ENCODE measurements at places on chromosomes 13 and 19.

DNA sequence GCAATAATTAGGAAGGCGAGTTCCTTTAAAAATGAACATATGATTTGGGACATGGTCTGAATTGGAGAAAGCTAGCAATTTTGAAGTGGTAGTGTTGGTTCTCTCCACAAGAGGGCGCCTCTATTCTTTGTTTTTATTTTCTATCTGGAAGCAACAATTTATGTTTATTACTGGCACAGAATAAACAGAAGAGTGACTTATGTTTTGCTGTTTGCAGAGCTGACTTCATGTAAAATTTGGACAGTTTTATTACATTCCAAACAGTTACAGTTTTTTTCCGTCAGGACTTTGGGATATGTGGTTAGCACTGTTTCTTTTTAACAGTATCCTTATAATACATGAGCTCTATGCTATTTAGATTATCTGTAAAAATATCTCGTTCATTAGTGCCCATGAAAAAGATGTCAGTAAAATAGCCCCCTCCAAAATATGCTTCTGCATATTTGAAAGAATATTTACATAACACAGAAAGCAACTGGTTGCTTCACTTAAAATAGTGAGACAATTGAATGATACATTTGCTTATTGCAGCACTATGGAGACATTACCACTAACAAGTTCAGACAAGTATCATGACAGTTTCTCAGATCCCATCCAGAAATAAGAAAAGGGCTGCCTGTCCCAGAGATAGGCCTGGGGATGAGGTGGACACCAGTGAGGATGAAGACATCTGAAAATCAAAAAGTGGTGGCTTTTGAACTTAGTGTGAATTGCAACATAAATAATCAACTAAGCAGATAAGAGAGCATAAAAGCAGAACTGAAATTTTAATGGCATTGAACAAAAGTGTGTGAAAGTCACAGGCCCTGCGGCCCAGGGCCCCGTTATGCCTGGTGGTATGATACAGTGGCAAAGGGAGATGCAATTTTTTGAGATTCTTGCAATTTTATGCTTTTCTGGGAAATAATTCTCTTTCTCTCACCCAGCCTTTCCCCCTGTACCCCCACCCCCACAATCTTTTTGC, 32.3 kb upstream of the FGF9 start:
- DNase-seq, result no peak

DNA sequence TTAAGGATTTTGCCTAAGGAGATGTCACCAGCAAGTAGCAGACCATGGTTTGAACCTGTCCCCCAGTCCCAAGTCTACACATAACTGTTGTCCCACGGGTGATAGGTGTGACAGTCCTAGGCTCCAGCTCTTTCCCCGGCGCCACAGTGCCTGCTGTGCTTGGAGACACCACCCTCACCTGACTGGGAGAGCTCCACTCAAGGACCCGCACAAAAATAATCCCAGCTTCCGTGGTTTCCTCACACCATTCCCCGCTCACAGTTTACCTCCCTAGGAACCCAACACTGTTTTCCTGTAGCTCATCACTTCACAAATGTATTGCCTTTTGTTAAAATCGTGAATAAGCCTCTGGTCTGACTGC, 19.8 kb upstream of the RASA3 start:
- DNase-seq, result no peak

DNA sequence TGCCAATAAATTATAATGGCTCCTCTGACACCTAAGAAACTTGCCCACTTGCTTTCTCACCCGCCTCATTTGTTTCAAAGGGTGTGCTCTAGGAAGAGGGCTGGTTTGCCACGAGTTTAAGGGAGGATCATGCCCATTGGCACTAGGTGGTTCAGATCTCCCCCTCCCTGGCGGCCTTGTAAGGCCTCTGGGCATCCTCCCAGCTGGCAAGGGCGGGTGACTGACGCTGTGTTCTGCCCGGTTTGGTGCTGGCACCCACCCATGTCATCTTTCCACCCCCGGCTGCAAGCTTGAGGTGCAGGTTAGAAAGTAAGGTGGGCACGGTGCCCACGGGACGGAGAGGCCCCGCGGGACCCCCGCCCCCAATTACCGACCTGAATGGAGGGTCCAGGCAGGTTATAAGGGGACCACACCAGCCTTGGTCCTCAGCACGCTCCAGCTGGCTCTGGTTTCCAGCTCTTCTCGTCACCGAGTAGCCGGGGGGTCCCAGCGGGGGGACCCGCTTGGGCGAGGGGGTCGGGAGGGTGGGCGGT, 90.4 kb downstream of the PTPRS start:
- DNase-seq, result peak; percentile 1

DNA sequence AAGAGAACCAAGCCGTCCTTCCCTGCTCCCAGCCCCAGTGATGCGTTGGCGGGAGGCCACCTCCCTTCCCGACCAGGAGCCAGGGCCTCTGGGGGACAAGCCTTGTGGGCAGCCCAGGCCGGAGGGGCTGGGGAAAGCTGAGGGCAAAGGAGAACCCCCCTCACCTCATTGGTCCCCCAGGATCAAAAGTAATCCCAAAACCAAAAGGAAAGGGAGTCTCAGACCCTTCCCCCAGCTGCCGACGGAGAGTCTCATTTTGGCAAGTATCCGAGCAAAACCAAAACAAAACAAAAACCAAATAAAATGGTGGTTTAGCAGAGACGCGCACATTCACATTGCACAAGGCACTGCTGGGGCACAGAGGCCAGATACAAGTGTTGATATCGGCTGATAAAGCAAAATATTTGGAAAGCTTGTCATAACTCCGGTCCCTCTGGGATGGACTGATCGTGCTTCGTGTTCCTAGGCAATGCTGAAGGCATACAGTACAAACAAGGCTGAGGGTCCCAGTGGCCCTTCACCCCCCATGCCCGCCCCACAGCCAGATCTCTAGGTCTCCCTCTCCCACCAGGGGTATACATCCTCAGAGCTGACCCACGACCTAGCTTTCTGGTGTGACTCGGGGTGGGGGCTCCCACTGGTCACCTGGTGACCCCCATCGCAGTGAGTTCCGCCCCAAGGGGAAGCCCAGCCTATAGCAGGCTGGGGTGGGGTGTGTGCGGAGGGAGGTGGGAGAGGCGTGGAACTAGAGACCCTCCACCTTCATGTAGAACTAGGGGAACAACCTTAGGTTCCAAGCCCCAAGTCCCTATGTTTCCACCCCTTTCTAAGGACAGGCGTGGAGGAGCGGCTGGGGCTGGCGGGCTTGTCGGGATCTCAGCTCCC, 2.1 kb downstream of the CEBPA start:
- no peak for DNase-seq

- no peak for DNase-seq
These were observed 1.2 kb downstream of the ZSWIM4 start for GRCh38 chr19:13796301-13797057.

- no peak for DNase-seq
These were observed 10.7 kb downstream of the PTGIR start for GRCh38 chr19:46614114-46614722.

- DNase-seq, result no peak
These were observed at the start of gene RNASEH2B for GRCh38 chr13:50909605-50910484. RNASEH2B (plus strand) TSS chr13:50909791; CDS start chr13:50910077, 286 bp downstream.

- no peak for DNase-seq
These were observed 130.6 kb downstream of the KLF5 start for GRCh38 chr13:73189362-73189761.

DNA sequence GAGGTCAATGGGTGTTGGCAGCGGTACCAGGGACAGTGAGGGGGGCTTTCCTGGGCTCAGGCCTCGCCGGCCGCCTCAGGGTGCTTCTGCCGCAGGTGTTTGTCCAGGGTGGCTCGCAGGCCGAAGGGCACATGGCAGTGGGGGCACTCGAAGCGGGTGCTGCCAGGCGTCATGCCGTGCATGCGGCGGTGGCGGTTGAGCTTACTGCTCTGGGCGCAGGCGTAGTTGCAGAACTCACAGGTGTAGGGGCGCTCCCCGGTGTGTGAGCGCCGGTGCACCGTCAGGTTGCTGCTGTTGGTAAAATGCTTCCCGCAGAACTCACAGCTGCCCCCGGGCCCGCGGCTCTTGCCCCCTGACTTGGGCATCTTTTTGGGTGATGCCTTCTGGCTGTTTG, 4.7 kb downstream of the ZNF296 start:
- no peak for DNase-seq

- DNase-seq, result no peak
These were observed 21.9 kb upstream of the MED4 start for GRCh38 chr13:48116808-48117207.

DNA sequence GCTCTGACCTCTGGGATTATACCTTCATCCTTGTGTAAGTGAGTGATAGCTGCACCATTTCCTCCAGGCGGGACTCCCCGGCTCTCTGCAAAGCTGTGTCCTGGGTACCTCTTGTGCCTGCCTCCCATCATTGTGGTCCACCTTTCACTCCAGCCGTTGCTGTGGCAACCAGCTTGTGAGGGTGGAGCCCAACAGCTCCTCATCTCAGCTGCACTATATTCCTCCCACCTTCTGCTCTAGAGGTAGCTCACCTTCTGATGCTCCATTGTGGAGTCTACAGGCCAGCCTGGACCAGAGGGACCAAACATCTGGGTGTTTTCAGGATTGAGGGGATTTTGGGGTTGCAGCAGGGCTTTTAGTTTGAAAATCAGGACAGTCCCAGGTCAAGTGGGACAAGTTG, 708.2 kb downstream of the UQCRFS1 start:
- DNase-seq, result no peak

DNA sequence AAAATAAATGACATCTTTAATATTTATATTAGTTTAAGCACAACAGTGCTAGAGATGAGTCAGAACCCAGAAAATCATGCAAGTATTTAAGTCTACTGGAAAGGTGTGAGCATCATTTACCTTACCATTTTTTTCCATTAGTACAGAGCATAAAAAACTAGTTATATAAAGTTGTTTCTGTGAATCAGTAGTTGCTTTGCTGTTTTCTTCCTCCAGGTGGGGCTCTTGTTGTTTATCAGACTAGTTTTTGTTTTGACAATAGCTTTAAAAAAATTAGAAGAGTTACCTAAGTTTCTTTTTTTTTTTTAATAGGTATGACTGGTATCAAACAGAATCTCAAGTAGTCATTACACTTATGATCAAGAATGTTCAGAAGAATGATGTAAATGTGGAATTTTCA, 12.7 kb downstream of the SUGT1 start:
- DNase-seq, result no peak

- DNase-seq, result no peak
These were observed 40.5 kb upstream of the TPM4 start for GRCh38 chr19:16035601-16036297.

DNA sequence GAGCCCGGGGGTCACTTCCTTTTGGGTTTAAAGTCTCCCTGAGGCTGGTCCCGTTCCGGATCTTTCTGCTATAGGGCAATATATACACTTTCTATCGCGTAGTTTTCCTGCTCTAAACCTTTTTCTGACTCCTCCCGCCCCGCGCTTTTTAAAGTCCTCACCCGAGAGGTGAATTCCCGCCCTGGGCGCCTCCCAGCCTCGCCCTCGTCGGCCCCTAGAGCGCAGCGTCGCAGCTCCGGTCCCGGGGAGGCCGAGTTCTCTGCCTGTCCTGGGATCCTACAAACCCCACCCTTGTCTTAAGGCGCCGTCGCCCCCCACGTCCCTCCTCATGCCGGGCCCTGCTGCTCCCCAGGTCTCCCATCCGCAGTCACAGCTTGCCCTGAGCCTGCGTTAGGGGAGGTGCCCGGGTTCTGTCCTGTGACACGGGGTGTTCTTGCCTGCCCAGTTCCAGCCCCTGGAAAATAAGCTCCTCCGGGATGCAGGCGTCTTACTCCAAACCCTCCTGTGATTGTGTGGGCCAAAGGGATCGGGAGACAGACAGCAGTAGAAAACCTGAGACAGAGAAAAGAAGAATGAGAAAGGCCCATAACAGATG, 491 bp downstream of the ZNF525 start:
- DNase-seq, result no peak

- no peak for DNase-seq
These were observed 135.6 kb upstream of the ZNF536 start for GRCh38 chr19:30236587-30236986.

Data from cerebellar nuclear complex (tissue), 1 donor.